Erythroblast (primary cell): ENCODE measurements at places on chromosomes 3 and 15.

GRCh38 chr15:99504823-99505551 is 60.8 kb upstream of the MEF2A start:
- DNase-seq, result no peak

DNA sequence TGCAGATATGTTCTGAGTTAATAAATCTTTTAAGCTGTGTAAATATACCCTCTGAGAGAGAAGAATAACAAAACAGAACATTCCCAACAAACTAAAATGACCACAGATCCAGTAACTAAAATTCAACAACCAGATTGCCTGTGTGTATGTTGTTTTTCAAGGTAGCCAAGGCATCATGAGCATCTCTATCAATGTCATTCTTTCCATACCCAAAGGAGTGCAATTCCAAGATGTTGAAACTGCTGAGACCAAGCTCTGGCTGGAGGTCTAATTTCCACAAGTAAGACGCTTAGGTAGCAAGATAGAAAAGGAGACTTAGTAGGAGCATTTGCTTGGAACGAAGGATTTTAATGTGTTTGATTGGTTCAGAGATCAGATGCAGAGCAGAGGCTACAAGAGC is 276.3 kb downstream of the RBMS3 start:
- no peak for DNase-seq

- no peak for DNase-seq
Observed at GRCh38 chr3:42764115-42764514, 8.9 kb downstream of the CCDC13 start.

DNA sequence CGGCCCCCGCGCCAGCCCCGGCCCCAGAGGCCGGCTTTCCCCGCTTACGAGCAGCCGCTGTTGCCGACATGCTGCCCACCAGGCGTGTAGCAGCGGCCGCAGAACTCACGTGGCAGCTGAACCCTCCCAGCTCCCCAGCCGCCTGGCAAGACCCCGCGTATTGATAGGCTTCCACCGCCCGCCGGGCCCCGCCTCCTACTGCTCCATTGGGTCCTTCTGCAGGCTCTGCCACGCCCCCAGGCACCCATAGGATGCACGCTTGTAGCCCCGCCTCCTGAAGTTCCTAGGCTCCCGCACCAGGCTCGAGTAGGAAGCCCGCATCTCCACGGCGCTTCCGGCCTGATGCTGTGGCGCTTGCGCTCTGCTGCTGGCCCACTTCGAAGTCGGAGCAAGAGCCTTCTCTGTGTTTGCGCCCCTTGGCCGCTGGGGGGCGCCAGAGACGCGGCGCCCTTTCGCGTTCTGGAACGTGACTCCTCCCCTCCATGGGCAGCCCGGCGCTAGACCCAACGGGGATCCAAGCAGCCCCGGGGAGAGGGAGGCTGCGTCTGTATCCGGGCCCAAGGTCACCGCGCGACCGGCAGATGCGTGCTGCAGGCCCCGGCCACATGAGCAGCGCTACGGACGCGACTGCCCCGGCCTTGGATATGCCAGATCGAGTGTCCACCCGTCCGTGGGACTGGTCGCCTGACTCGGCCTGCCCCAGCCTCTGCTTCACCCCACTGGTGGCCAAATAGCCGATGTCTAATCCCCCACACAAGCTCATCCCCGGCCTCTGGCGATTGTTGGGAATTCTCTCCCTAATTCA is at the start of the genes PARP3 and RRP9:
TSS of gene PARP3 (plus strand) at position 566 of the 805 bp plus-strand sequence. CDS start 993 bp downstream, outside the sequence.
TSS of gene RRP9 (minus strand) at position 107 of the 805 bp plus-strand sequence. CDS start at position 70, 37 bp downstream.
- DNase-seq, result peak; percentile 100

- no peak for DNase-seq
Observed at GRCh38 chr3:7315037-7315436, 454.1 kb downstream of the GRM7 start.

GRCh38 chr3:153072856-153073255 is 89.2 kb upstream of the RAP2B start:
- no peak for DNase-seq
